Stimulated activated CD4-positive, alpha-beta T cell treated with anti-CD3 and anti-CD28 coated beads, Interleukin-15, amount 100 ng/mL, for 1 hour (primary cell): ENCODE measurements at places on chromosomes 7 and 10.

GRCh38 chr7:87111877-87112276 is 40.4 kb upstream of the DMTF1 start:
- DNase-seq, result no peak

DNA sequence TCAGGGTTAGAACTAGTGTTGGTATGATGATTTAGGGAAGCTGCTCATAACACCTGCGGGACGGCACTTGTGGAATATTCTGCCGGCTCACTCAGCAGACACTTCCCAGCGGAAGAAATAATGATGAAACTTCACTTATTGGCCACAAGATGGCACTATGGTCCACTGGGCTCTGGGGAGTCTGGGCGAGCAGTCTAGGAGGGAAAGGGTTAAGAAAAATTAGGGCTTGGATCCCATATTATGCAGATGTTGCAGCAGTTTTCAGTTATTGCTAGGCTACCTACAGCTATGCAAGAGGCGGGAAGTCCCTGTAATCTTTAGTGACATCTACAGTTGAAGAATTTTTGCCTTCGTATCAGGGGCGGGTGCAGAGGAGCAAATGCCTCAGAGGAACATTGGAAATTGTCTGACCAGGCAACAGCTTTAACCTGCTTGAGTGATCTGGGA is 238.7 kb upstream of the PRSS58 start:
- DNase-seq, result no peak

DNA sequence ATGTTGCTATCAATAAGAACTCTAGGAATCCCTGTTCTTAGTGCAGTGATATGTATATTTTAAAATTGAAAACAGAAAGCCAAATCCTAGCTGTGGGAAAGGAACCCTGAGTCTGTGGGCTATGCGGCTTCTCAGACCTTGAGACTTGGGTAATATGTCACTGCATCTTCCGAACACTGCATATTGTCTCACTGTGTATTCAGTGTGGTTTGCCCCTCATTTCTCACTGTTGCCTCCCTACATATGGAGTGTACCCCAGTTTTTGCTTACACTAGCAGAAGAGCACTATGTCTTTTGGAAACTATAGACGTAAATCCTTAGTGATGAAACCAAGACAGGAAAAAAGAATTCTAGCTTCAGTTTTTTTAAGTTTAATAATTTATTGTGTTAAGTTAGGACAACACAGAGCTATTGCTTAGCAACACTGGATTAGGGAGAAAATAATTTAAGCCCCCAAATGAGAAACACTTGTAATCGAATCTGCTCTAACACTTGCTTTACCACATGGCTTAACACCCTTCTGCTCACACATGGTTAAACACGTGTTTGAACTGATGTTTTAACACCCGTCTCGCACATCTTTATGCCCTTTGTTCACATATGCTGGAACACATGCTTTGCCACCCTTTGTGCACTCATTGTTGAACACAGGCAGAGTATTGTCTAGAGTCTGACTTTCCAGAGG is 251.3 kb downstream of the VTI1A start:
- no peak for DNase-seq

GRCh38 chr10:21532694-21533466 is 1.2 kb upstream of the MLLT10 start:
- no peak for DNase-seq

DNA sequence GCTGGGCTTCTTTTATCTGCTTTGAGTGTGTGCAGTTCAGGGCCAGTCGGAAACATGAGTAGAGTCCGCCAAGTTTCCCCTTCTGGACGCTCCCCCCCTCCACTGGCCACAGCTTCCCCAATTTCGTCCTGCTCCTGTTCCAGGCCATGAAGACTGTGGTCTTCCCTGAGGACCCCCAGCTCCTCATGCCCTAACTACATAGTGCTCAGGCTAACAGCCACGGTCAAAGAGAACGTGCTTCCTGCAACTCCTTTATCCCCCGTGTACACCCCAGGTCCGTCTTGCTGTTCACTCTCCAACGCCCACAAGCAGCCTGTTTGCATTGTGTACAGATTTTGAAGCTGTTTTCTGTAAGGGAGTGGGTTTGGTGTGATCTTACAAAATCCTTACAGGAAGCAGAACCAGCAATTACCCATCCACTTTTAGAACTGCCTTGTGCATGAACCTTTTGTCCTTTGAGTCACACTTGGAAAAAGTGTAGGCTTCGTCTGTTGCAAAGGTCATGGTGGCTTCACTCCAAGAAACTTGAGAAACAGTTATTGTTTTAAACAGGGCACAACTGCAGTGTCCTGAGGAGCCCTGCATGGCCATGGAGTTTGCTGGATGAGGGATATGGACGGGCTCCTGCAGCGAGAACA is 77.0 kb upstream of the FAM20C start:
- no peak for DNase-seq

GRCh38 chr10:48449501-48450232 is 143.2 kb downstream of the MAPK8 start:
- no peak for DNase-seq

- no peak for DNase-seq
These were observed 40.6 kb downstream of the TMEM60 start for GRCh38 chr7:77757589-77757988.
